Esophagus squamous epithelium (tissue), 5 donors: ENCODE measurements at places on chromosomes 11 and 22.

DNA sequence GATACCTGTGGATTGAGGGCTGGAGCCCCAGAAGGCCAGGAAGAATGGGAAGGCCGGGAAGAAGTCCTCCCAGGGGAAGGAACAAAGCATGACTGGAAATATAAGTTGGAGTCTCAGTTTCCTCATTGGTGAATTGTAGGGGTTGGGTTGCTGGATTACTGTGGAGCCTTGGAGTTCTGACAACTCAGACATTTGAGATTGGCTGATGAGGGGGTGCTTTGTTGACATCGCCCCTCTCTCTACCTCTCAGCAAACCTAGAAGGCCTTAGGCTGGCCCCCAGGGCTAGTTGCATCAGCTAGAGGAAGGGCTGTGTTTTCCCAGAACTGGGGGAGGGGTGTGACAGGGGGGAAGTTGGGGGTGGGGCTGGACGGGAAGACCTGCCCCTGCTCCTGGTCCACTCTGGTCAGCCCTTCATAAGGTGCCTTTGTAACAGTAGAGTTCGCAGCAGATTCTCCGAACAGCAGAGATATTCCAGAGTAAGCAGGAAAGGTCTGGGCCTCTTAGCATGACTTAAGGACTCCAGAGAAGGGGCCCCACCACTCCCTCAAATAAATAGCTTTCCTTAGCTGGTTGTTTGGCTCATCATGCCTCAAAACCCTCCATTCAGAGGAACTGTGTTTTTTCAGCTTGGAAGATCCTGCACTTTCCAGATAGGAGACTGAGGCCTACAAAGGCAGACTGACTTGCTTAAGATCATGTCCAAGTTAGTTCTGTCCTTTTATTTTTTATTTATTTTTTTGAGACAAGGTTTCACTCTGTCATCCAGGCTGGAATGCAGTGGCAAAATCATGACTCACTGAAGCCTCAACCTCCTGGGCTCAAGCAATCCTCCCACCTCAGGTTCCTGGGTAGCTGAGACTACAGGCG lies 12.5 kb upstream of the THRSP start:
- DNase-seq = no peak

DNA sequence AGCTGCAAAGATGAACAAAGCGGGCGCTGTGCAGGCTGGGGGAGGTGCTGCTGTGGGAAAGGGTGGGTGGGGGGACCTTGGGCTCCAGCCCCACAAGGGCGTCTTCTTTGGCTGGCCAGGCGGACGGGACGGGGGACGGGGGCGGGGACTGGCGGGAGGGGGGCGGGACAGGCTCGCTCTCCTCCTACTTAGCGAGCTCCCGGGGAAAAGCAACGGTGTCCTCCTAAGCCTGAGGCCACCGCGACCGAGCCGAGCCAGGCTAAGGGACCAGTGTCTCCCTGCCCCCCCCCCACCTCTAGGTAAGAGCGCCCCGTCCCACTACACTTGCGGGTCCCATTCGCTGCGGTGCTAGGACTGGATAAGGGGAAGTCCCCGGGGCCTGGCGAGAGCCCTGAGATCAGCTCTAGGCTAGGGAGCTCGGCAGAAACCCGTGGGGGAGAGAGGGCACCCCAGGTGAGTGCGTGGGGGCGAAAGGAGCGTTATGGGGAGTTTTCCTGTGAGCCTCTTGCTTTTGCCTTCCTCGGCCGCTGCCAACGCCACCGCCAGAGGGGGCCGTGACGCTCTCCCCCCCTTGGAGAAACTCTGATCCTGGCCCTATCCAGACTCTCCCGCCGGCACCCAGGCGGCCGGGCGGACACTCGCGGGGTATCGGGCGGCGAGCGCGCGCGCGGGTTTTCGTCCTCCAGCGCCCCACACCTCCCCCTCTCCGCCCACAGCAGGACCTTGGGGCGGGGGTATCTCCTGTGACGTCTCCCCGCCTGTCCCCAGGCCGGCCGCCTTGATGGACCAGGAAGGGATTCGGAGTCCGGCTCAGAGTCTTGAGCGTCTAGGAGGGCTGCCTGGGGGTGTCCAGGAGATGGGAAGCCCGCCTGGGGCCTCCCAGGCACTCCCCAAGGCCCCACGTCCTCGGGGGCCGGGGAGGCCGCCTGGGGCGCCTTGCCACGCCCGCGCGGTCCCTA lies at the start of gene PHLDB1:
TSS of gene PHLDB1 (plus strand) at position 215 of the 959 bp plus-strand sequence. CDS start 6,222 bp downstream, outside the sequence.
- DNase-seq = no peak

GRCh38 chr11:45041596-45041995 lies 90.9 kb upstream of the TP53I11 start:
- DNase-seq = no peak

DNA sequence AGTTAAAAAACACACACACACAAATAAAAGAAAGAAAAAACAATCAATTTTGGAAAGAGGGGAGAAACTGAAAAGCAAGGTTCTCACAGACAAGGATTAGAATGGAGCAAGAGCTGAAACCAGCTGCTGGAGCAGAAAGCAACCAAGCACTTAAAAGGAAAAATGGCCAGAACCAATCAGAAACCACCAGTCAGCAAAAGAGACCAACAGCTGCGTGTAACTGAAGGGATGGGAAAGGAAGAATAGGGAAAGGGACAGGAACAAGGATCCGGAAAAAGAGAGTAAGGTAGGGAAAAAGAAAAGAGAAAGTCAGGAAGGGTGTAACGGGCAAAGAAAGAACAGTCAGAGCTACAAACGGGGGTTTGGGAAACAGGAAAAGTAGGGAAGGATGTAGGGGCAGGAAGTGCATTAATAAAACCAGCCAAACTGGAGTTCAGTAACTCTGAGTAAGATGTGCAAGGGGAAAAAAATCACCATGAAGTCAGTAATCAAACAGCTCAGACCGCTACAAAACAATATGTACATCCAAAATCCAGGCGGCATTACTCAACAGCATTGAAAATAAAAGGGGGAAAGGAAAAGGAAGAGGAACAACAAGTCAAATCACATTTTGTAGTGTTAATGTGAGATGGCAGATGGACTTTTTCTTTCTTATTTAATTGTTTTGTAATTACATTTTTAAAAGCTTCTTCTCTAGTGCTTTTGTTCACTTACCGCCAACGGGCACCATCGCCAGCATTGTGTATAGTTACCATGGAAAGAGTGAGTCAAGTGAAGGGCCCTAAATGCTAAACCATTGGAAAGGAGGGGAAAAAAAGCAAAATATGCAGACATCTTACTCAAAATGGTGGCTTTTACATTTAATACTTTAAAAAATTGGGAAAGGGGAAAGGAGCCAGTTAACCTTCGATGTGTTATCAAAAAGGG lies 49.2 kb downstream of the APOL5 start:
- no peak for DNase-seq

DNA sequence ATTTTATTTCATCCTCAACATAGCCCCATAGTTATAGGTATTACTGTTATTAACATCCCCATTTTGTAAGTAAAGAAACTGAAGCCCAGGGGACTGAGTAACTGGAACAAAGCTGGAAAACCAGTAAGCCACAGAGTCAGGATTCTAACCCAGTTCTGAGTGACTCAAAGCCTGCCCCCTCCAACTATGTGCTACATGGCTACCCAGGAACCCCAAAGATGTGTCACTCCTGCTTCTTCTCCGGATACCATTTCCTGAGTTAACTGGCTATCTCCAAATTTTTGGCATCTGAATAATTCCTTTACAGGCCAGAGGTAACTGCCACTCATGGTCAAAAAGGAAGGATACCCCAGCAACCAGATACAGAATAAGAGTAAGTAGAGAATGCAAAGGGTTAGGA lies 43.6 kb downstream of the TENM4 start:
- DNase-seq = no peak

GRCh38 chr22:38970551-38970950 lies 11.6 kb upstream of the APOBEC3B start:
- no peak for DNase-seq

DNA sequence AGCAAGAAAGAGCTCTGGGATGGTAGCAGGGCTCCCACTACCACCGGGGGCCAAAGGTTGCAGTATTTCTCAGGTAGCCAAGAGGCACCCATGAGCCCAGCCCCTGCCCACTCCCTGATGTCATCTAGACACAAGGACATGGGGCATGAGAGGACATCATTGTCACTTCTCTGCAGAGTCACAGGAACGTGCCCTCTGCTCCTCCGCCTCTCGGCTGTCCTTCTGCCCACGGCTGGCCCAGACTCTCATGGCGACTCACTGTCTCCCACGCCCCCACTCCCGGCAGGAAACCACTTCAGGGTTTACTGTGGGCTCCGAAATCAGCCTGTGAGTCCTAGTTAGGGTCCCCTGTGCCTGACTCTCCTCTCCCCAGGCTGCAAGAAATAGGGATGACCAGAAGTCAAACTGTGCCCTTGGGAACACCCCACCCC lies 1.8 kb upstream of the GAL start:
- DNase-seq = no peak

DNA sequence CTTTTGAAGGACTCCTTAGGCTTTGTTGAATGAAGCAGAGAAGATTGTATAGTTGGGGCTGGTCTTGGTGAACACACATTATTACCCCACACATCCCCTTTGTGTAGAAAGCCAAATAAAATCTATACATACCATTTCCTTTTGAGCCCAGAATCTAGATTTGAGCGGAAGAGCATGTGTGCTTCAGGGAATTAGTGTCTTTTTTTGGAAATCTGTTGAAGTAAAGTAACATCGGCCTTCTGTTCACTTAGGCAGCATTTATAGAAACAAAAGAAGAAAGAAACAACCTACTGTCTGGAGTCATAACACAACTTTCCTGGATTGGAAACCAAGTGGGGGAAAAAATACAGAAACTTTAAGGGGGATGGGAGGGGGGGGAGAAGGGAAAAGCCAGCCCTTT lies 37.9 kb upstream of the TTC12 start:
- no peak for DNase-seq

GRCh38 chr11:72380132-72380503 lies 54.2 kb downstream of the CLPB start:
- no peak for DNase-seq

DNA sequence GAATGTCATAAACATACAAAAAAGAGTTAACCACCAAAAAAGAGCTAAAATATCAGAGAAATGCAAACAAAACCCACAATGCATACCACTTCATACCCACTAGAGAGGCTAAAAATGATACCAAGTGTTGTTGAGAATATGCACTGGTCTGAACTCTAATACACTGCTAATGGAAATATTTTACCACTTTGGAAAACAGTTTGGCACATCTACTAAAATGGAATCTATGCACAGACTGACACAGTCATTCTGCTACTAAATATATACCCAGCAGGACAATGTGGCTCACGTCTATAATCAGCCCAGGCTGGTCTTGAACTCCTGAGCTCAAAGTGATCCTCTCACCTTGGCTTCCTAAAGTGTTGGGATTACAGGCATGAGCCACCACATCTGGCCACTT lies 18.0 kb downstream of the MAPK1 start:
- DNase-seq = no peak

GRCh38 chr11:8610532-8611116 lies 16.6 kb upstream of the STK33 start:
- DNase-seq = no peak

GRCh38 chr11:1702506-1702905 lies 5.5 kb downstream of the KRTAP5-6 start:
- no peak for DNase-seq

DNA sequence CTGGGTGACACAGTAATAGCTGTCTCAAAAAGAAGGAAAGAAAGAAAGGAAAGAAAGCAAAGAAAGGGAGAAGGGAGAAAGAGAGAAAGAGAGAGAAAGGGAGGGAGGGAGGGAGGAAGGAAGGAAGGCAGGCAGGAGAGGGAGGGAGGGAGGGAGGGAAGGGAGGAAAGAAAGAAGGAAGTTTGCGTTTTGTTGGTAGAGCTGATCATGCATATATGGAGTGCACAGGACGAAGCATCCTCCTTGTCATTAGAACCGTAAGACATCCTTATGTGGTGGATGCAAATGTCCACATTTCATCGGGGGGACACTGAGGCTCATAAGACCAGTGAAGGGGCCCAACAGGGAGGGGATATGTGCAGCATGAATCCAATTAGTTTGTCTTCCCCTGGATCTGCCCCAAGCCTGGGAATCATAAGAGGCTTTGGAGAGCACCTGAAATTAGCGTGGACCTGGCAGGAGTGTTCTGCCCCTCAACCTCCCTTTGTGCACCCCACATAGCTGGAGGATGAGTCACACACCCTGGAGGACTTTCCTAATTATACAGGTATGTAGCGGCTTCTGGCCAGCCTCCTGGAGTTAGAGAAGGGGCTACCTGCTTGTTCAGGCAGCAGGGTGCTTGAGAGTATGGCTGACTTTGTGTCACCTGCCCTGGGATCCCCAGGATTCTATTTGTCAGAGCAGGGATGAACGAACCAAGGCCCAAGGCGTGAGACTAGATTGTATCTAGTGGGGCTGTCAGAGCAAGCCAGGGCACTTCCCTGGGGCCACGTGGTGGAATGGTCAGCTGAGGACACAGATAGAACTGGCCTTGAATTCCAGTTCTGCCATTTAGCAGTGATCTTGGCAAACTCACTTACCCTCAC lies 119.7 kb upstream of the CD82 start:
- no peak for DNase-seq

- DNase-seq = no peak
Measured at GRCh38 chr22:33362702-33363101, 304.5 kb upstream of the SYN3 start.

- no peak for DNase-seq
Measured at GRCh38 chr22:45305456-45306075, 4.2 kb upstream of the FAM118A start.
